ENCODE measurements at places on chromosomes 6 and 20. TPM values are rescaled to one million over a fixed set of nuclear protein-coding genes. Genes with fewer than 3 reads are reported as not detected.

TTI1 gene
- total RNA-seq: 31.8 TPM

PRICKLE4 gene
- not detected for total RNA-seq

GRCh38 chr6:149242883-149243282, 74.6 kb upstream of the TAB2 start:
- no peak for DNase-seq

DNA sequence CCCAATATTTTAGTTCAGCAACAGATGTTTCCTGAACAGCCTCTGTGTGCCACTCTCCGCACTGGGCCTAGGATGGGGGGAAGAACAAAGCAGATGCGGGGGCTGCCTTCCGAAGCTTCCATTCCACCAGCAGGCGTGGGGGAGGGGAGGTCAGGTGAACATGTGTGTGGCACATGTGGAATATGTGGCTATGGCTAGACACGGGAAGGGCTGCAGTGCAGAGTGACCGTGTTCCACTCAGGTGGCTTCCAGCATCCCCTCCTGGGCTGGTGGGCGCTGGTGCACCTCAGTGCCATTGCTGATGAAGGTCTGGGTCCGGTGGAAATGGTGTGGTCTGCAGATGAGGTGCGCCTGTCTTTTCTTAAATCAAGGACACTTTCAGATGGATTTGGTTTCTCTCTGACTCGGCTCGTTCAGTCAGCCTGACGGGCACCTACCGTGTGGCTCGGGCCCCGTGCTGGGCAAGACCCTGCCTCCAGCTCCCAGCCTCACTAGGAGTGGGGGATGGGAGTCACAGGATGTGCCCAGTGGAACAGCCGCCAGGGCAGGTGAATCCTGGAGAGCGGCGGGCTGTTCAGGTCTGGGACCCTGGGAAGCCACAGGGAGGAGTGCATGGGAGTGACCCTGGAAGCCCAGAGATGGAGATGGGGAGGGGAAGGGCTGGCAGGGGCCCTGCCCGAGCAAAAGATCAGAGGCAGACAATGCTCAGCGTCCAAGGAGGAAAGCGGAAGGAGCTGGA, 111.0 kb downstream of the SYCP2 start:
- no peak for DNase-seq

GRCh38 chr6:167768471-167769215, 58.1 kb upstream of the AFDN start:
- DNase-seq: no peak

DNA sequence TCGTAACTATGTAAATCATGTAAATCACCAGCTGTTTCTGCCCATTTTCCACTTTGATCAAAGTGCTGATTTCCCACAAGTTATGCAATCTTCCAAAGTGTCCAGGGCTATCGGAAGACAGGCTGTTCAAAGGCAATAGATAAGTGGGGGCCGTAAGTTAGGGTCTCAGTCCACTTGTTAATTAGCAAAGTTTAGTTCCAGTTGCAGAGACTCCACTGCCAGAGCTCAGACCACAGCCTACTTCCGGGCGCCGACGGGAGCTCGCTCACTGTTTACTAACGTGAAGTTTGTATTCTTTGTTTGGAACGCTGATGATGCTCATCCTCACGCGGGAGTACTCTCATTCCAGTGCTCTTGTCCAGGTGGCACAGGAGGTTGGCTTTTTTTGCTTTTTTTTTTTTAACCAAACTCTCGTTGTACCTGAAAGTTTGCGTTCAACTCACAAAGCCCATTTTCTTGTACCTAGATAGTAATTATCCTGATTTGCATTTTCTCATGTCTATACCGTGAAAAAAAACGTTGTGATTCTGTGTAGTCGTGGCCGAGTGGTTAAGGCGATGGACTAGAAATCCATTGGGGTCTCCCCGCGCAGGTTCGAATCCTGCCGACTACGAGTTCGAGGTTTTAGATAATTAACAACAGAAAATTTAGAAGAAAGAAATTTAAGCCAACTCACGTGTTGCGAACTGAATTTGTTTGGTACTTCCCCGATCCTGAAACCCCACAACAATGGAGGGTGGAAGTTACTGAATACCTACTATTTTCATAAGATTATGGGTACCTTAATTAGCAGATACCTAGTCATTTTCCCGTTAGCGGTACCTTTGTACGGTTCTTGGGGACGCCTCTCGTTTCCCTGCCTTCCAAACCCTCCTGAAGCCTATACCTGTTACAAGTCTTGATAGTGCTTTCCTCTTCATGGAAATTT, 29.9 kb upstream of the ZNF184 start:
- DNase-seq: peak; percentile 85

GABRR1 gene
- not detected for total RNA-seq

DNA sequence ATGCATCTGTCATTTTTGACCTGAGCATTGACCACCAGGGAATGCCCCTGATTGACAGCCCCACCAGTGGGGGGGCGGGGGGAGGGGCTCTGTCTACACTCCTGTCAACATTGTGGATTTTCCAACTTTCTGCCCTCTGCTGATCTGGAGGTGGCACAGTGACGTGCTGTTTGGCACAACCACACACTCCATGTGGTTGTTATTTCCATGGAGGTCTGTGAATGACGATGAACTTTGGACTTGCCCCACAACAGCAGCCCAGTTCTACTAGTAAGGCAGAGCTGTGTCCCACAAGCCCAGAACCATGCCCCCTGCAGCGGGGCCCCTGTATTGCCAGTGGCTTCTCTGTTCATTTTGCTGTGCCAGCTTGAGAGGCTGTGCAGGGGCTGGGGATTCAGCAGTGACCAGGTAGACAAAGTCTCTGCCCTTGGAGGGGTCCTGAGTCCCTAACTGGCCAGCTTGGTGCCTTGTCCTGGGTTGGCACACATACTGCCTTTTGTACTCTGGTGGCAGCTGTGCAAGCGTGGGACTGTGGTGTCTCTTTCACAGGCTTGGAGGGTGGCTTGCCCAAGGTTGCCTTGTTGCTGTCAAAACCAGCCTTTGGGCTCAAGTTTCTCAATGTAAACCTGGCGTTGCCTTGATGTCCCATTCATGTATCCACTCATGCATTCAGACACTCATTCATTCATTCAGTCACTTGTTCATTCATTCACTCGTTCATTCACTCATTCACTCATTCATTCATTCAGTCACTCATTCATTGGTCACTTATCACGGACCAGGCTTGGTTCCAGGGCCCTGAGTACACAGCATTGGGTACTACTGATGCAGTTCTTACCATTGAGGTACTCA, 108.5 kb downstream of the SYCP2 start:
- DNase-seq: no peak

GRCh38 chr6:19501737-19502245, 335.4 kb upstream of the ID4 start:
- no peak for DNase-seq

DNA sequence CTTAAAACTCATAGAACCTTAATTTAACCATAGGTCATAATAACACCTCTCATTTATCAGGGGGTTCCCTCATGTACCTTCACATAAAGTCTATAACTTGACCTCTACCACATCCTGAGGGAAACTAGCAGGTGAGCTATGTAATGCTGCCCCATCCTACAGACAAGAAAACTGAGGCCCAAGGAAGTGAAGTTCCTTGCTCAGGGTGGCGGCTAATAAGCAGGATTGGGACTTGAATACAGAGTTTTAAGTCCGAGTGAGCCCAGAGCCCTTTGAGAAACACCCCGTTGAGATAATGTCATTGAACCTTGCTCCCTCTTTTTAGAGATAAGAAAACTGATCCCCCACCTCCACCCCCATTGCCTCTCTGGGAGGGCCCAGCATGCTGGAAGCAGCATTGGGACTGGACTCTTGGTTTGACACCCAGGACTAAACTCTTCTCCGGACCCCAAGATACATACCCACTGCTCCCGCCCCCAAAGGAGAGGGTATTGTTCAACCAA, 429 bp downstream of the BNIP5 start:
- no peak for DNase-seq
